Posterior cingulate gyrus (tissue), 11 donors: ENCODE measurements at places on chromosomes 11 and 22.

GRCh38 chr11:19646308-19646707 is 66.3 kb upstream of the NAV2 start:
- no peak for DNase-seq

DNA sequence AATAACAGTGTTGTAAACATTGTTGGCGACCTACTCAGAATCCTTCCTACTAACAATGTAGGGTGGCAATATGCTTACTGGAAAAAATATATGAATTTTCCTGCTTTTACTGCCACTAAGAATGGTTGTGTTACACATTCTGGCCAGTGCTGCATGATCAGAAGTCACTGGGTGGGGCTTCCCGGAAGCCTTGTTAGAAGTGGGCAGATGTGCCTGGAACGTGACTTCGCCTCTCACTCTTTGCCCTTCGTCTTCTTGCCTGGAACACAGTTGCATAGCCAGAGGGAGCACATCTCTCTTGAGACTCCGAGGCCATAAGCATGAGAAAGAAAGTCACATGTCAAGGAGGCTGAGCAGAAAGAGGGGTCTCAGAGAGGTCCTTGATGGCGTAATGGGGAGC is 48.6 kb downstream of the NXPE1 start:
- DNase-seq: no peak

DNA sequence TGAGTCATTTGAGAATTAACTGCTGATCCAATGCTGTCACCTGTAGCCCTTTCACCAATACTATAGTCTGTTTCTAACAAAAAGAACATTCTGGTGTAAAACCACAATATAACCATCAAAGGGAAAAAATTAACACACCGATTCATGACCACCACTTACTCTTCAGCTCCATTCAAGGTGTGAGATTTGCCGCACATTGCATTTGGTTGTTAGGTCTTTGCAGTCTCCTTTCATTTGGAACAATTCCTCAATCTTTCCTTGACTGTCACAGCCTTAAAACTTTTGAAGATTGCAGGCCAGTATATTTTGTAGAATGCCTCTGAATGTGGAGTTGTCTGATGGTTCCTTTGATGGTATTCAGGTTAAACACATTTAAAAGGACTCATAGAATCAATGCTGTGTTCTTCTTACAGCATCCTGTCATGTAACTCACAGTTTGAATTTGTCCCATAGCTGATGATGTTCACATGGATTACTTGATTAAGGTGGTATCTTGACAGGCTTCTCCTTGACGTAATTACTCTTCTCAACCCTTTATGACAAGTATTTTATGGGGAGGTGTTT is 63.6 kb downstream of the TNRC6B start:
- no peak for DNase-seq

DNA sequence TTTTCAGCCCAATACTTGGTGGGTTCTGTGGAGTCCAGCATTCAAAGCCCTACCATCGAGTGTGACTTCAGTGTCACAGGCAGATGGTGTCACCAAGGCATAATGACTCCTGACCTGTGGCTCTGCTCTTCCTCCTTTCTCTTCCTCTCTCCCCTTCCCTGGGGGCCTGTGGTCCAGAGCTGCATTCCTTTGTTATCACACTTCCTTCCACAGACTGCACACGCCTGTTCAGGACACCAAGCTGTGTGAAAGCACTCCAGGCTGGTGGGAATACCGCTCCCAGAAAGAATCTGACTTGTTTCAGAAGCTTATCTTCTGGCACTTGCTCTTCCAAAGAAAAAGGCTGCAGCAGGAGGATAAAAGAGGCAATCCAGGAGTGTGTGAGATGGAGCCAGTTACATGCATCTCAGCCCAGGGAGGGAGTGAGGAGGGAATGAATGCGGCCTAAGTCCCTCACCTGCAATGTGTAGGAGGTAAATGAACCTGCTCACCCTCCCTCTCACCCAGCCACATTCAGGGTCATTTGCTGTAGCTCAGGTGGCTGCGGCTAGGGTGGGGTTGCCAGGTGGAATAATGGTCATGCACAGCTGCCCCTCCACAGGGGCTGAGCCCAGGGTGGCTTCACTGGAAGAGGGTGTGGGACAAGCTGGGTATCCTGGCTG is 79.3 kb downstream of the ADAMTS15 start:
- DNase-seq: no peak

- no peak for DNase-seq
Measured at GRCh38 chr11:86606270-86606835, 66.1 kb downstream of the ME3 start.

DNA sequence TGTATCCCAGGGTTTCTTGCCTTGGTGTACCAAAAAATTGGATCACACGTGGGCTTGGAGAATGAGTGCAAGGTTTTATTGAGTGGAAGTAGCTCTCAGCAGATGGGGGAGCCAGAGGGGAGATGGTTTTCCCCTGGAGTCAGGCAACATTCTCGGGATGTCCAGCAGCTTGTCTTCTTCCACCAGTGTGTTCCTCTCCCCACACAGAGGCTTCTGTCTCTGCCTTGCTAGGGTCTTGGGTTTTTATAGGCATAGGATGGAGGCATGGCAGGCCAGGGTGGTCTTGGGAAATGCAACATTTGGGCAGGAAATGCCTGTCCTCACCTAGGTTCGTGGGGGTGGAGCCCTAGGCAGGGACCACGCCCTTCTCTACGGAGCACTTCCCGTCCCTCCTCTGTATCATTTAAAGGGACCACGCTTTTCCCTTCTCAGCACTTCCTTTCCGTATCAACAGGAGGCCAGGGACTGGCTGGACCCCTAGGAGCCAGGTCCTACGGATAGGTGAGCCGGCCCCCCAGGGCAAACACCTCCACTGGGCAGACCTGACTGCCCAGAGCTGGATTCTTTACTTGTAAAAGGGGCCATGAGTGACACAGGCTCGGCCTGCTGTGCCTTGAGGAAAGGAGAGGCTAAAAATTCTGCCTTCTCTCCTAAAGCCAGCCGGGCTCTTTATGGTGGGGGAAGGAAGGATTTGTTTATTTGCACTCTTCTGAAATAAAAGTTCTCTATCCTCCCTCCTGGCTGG is 55.3 kb upstream of the CCDC188 start:
- DNase-seq: no peak

DNA sequence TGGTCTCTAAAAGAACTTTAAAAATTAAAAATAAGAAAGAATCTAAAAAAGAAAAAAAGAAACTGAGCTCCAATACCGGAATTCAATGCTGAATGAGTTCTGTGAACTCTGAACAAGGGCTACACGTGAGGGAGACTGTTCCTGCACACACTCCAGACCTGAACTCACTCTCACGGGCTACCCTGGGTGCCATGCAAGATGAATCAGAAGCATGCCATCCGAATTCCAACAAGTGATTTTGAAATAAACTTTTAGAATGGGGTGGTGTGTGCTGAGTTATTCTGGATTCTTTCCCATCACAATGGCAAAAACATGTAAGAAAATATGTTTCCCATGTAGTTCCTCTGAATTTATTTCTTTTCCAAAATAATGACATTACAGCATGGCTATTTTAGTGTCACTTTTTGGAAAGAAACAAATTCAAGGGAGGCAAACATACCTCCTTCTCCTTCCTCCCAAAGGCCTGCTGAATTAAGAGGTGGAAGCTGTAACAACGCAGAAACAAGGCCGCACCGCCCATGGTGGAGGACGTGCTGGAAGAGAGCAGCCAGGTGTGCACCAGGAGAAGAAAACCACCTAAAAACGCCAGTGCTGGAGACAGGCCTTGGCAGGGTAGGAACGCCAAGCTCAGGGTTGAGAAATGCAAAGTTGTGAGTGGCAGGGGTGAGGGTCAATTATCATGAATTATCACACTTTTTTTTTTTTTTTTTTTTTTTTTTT is 63.2 kb upstream of the ARFGAP3 start:
- DNase-seq: no peak

DNA sequence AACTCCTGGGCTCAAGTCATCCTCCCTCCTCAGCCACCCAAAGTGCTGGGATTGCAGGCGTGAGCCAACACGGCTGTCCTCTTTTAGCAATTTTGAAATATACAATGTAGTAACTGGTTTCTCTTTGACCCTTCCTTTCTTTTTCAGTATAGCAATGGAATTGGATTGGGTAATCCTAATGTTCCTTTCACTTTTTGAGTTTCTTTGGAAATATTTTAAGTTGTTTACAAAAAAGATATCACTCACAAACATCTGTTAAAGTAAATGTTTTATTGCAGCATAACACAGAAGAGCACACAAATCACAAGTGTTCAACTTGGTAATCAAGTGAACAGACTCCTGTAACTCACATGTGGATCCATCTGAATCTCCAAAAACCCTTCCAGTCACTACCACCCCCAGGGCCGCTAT is 44.6 kb upstream of the EP300 start:
- DNase-seq: no peak

- DNase-seq: no peak
Measured at GRCh38 chr11:125583496-125583895, 9.2 kb upstream of the STT3A start.

GRCh38 chr11:86954269-86955110 is 705 bp downstream of the FZD4 start:
- DNase-seq: peak; percentile 81

DNA sequence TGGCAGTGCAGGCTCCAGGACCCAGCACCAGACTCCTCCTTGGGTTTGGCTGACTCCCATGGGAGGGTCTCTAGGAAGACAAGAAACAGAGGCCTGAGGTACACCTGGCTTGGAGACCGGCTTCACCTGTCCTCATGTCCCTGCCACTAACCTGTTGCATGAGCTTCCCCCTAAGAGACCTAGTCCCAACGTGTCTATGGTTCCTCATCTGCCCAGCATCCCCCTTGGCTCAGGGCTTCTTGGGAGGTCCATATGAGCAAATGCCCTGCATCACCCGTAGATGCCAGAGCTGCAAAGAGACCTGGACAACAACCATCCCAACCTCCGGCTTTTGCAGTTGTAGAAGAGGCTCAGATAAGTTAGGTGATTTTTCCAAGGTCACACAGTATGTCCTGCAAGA is 123.5 kb downstream of the BUD13 start:
- DNase-seq: no peak

- no peak for DNase-seq
Measured at GRCh38 chr11:129368889-129369672, 6.6 kb upstream of the BARX2 start.

GRCh38 chr11:57315491-57315890 is 9.3 kb downstream of the TNKS1BP1 start:
- peak; percentile 33 for DNase-seq

- DNase-seq: no peak
Measured at GRCh38 chr11:71120471-71120896, 131.9 kb downstream of the SHANK2 start.

- peak; percentile 54 for DNase-seq
Measured at GRCh38 chr22:29704528-29705285, 15.1 kb upstream of the CABP7 start.

- DNase-seq: no peak
Measured at GRCh38 chr11:92837595-92837994, 131.9 kb upstream of the MTNR1B start.

DNA sequence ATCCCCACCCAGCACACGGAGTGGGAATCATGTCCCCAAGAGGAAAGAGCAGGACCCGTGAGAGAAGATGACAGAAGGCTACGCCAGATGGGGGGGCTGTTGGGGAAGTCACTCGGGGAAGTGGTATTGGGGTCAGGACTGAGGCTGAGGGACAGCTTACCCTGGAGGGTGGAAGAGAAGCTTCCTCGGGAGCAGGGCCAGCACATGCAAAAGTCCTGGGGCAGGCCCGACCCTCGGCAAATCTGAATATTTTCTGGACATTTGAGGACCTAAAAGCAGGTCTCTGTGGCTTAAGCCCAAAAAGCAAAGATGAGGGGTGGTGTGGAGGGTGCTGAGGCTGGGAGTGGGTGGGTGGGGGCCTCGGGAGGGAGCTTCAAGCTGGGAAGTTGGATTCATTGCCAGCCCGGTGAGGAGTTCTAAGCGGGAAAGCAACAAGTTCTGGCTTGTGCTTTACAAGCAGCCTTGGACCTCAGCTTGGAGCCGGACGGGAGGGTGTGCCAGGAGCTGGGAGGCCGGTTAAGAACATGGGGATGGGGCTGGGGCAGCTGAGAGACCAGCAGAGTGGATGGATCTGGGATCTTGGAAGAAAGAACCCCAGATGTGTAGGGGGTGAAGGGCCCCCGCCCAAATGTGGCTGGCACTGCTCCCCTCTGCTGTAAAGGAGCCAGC is 34.9 kb downstream of the GRAMD4 start:
- no peak for DNase-seq

DNA sequence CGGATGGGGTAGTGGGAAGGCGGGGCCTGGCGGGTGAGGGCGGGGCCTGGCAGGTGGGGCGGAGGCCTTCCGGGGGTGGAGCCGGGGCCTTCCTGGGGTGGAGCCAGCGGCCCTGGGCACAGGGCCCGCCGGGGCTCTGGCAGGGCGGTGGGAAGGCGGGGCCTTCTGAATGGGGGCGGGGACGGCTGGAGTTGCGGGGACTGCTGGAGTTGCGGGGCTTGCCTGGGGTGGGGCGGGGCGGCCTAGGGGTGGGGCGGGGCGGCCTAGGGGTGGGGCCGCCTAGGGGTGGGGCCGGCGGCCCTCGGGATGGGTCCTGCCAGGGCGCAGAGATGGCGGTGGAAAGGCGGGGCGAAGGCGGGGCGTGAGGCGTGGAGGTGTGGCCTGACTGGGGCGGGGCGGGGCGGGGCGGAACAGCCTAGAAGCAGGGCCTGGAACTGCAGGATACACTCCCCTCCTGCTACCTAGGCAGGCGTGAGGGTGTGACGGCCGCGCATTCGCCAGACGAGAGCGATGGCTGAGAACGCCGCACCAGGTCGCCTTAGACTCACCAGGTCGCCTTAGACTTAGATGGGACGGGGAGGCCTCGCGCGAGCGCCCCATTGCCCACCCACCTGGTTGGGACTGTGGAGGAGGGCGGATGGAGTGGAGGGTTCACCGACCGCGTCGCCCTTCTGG is 19.3 kb downstream of the RRP7A start:
- DNase-seq: peak; percentile 97

DNA sequence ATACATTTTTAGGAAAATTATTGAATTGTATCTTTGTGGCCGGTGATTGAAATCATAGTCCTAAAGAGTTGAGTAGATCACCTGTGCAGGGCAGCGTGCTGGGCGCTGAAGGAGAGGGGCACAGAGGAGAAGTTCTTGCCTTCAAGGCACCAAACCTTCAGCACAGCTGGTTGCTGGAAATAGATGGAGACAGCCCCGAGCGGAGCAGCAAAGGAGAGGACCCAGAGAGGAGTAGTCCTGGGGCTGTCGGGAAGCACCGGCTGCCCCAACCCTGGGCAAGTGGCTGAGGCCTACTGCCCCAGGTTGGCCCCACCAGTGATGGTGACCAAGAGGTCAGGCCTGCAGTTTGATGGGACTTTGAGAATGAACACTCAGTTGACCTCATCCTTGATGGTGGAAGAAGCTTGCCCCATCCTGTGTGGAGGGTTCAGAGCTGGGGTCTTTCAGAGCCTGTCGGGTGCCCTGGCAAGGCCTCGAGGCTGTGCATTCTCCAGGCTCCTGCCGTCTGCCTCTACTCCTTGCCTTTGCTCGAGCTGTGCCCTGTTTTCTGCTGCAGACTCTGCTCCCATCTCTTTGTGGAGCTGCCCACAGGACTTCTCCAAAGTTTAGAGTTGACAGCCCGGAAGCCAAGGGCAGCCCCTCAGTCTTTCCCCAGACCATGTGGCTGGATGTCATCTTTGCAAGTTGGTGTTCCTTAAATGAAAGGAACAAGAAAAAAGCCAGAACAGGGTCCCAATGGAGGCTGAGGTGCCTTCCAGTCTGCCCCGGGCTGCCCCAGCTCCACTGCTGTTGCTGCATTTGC is 285.1 kb downstream of the TBC1D22A start:
- DNase-seq: no peak

GRCh38 chr22:45358127-45358526 is 48.4 kb downstream of the FAM118A start:
- DNase-seq: no peak

- DNase-seq: no peak
Measured at GRCh38 chr22:27456696-27457503, 344.7 kb downstream of the MN1 start.

- DNase-seq: no peak
Measured at GRCh38 chr11:47185305-47186075, 744 bp downstream of the PACSIN3 start.
